ENCODE measurements at places on chromosomes 2 and 18. TPM values are rescaled to one million over a fixed set of nuclear protein-coding genes. Genes with fewer than 3 reads are reported as not detected.
A peak's percentile ranks its signal among the peaks of the same experiment; 100 is the strongest.

CFAP65 gene
- not detected for total RNA-seq

GPR35 gene
- 0.24 TPM for total RNA-seq

MPP4 gene
- total RNA-seq, result not detected

PLCD4 gene
- total RNA-seq, result 5.7 TPM

CAPN14 gene
- 191 TPM for total RNA-seq

UGT1A7 gene
- total RNA-seq, result 13.9 TPM

SOWAHC gene
- total RNA-seq, result 46.2 TPM

IAH1 gene
- total RNA-seq, result 32.2 TPM

PDIA6 gene
- 90.4 TPM for total RNA-seq

SAG gene
- total RNA-seq, result not detected

- ATAC-seq, result no peak
Measured at GRCh38 chr18:35029770-35030169, 11.4 kb upstream of the MAPRE2 start.

DNA sequence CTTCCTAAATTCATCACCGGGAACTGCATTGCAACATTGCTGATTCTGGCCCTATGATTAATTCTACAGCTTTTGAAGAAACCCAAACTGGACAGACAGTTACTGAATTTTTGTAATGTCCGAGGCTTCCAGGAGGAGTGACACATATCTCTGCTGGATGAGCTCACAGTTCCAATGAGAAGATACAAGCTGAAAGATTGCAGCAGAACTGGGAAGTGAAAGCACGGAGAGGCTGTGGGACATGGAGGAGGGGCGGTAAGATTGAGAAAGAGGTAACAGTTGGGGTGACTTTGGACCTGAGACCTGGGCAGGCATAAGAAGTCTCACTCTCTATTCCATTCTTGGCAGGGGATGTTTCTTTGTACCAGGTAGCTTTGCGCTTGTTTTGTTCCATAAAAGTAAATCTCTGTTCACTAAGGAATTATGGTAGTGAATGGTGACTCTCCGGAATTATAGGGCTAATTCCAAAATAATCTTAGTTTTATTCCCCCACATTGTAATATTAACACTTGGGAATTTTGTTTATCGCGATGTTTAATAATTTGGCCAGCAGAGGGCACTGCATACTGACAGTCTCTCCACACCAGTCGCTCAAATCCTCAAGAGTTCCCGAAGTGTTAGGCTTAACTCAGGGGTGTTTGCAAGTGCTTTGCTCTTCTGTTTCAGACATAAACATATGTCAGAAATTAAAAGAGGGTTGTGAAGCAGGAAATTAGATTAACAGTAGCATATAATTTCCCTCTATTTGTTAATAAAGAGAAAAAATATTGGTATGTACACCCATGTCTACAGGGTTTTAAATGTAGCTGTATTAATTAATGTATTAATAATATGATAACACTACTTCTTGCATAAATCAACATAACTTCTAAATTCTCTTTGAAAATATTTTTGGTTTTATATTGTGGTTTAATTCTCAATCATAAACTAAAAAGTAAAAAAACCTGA lies 201.4 kb downstream of the SOCS6 start:
- ATAC-seq, result peak; percentile 44

DNA sequence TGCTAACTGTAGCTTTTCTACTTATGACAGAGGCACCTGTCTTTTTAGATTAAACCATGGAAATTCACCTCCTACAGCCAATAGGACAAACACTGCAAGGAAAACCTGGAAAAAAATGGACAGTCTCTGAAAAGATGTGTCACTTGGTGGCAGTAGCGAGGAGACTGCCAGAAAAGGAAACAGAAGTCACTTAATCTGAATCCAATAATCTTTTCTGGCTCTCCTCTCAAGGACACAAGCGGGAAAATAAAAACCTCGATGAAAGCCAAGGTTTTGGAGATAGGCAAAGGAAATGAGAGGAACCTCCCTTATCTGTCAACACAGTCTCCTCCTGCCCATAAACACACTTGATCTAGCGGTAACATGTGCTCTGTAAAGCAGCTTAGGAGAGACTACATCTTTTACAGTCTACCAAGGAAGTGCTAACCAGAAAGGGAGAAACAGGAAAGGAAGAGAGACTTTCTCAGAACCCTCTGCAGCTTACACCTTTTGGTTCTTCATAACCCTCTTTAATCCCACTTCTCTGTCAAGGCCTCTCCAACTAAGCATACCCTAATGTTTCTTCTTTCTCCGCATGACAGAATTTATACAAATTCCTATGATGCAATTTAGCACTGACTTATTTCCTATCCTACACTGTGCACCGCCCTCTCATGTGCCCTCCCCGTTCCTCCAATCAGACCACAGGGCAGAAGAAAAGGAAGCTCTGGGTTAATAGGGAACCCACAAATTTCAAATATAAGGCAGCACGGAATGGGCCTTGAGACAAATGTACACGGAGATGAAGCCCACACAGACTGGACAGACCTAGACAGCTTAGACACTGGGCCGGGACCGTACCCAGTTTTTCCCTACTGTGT lies 52.8 kb downstream of the CLASP1 start:
- ATAC-seq, result peak; percentile 74

Data from esophagus mucosa (tissue), 1 donor.